ENCODE measurements at places on chromosomes 2 and 18.

DNA sequence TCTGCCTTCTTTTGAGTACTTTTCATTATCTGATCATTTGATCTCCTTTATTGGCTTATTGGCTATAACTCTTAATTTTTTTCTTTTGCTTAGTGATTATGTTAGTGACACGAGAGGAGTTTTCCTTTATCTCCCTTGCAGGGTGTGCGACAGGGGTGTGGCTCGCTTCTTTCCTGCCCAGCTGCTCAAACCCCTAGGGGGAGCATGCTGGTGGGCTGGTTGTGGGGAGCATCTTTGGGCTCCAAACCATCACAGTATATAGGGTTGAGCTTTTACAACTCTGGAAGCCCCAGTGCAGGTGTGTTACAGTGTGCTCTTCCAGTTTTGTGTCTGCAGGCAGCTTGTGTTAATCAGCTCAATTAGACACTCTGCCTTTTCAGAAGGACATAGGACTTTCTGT lies 357.0 kb upstream of the TMEFF2 start:
- no peak for DNase-seq

DNA sequence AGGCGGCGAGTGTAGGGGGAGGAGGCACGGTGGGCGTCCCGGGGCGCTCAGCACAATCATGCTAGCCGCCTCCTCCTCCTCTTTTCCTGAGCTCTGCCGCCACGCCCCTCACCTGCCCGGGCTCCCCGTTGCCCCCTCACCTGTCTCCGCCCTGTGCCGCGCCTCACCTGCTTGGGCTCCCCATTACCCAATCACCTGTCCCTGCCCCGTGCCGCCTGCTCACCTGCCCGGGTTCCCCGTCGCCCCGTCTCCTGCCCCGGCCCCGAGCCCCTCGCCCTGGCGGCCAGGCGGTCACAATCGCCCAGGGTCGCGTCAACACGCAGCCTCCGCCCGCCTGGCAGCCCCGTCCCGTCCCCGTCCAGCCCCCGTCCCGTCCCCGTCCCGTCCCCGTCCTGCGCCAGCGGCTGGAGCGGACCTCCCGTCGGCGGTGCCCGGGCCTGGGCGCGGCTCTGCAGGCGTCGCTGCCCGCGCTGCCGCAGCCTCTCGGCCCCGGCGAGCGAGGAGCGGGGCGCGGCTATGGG lies at the start of gene DCDC2C:
DCDC2C (plus strand) TSS at position 340 of the 521 bp plus-strand sequence; CDS start at position 517, 177 bp downstream.
- no peak for DNase-seq

DNA sequence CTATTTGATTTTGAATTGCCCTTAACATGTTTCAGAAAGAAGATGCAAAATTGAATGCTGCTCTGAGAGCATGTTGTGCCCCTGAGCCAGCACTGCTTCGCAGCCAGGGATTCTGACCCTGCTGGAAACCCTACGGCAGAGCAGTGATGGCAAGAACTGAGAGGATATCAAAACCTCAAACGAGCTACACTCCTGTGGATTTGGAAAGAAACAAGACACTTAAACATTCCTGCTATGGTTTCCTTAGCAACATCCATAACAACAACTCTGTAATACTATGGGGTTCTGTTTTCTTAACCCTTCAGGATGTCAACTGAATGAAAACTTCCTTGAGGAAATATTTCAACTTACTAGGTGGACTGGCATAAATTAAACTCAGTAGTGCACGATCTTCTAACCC lies 649.1 kb downstream of the NYAP2 start:
- no peak for DNase-seq

DNA sequence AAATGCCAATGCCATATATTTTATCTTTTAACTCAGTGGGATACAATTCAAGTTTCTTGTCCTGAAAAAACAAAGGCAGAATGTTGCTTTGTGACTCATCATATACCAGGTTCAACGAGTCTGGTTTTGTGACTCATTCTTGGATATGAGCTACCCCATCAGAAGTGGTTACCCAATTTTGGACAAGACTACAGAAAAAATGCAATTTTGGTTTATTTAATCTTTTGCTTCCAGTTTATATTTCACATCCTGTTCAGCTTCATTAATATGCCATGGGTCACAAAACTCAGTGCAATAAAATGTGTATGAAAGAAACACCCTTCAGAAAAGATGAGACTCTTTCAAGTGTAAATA lies 25.0 kb downstream of the FN1 start:
- no peak for DNase-seq

DNA sequence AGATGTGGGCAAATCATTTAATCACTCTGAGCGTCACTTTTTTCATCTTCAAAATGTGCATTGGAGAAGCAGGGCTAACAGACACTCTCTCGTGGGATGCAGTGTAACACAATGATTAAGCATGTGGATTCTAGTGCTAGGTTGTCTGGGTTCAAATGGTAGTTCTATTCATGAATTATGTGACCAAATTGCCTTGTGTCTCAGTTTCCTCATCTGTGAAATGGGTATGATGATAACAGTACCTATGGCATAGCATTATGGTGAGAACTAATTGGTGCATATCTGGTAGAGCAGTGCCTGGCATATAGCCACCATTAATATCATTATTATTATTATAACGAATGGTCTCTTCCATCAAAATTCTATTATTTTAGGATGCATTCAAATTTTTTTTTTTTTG lies 142.4 kb upstream of the SIX3 start:
- no peak for DNase-seq

All from stimulated activated CD8-positive, alpha-beta memory T cell treated with anti-CD3 and anti-CD28 coated beads, Interleukin-7, amount 100 ng/mL, for 48 hours (primary cell).